Lung (tissue), 17 donors: ENCODE measurements at places on chromosomes 11 and 22. TPM values are rescaled to one million over a fixed set of nuclear protein-coding genes. Genes with fewer than 3 reads are reported as not detected.

MMP27 gene
- total RNA-seq: not detected

PHF21B gene
- 0.43 TPM for total RNA-seq

OR2AG2 gene
- 0.18 TPM for total RNA-seq

WNT11 gene
- total RNA-seq: 31.3 TPM

CASP5 gene
- total RNA-seq: 1.6 TPM

SLC17A6 gene
- not detected for total RNA-seq

SPTBN2 gene
- 13.2 TPM for total RNA-seq

NAALADL1 gene
- 12.4 TPM for total RNA-seq

CLTCL1 gene
- total RNA-seq: 9.2 TPM

C22orf15 gene
- total RNA-seq: 18.7 TPM

OR5B21 gene
- 0.31 TPM for total RNA-seq

TMPRSS13 gene
- total RNA-seq: 9.4 TPM

TMEM80 gene
- total RNA-seq: 10.3 TPM

OR56A1 gene
- 0.09 TPM for total RNA-seq

SCGB1C1 gene
- total RNA-seq: not detected

HEPHL1 gene
- total RNA-seq: not detected

ZFTA gene
- 8.7 TPM for total RNA-seq
